Vagina (tissue), 2 donors: ENCODE measurements at places on chromosomes 4 and X. TPM values are rescaled to one million over a fixed set of nuclear protein-coding genes. Genes with fewer than 3 reads are reported as not detected.

L1CAM gene
- total RNA-seq, result 9.6 TPM

SOX3 gene
- total RNA-seq, result not detected

NAP1L2 gene
- total RNA-seq, result 4.7 TPM

GRCh38 chr4:183610613-183611012, 48.4 kb downstream of the RWDD4 start:
- H3K36me3 ChIP-seq, result no peaks in the 10 kb centered on the region
- H3K27me3 ChIP-seq, result no peaks in the 10 kb centered on the region
- peaks cover 8% of the 10 kb centered on the region for H3K4me1 ChIP-seq
- DNase-seq, result no peak
- no peak overlapping the region for H3K27ac ChIP-seq

GRCh38 chr4:137370679-137371078, 161.6 kb downstream of the PCDH18 start:
- no peak for DNase-seq
- H3K27me3 ChIP-seq, result no peaks in the 10 kb centered on the region
- H3K4me3 ChIP-seq, result no peak overlapping the region
- H3K4me1 ChIP-seq, result peaks cover 6% of the 10 kb centered on the region

DNA sequence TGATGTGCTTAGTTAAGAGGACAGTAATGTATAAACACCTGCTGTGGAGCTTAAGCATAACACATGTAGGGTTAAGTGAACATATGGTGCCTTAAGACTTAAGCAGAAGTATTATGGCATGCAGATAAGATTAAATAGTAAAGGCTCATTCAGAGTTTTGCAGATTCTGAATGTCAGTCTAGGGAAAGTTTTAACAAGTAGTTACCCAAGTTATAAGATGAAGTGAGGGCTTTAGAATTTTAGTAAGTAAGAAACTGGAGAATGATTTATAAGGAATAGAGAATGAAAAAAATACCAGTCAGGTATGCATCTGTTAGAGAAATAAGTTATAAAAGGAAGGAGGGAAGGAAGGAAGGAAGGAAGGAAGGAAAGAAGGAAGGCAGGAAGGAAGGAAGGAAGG, 902.1 kb downstream of the TRAM1L1 start:
- H3K27ac ChIP-seq, result no peak overlapping the region
- H3K27me3 ChIP-seq, result no peaks in the 10 kb centered on the region
- no peaks in the 10 kb centered on the region for H3K4me1 ChIP-seq
- DNase-seq, result no peak
